ENCODE measurements at places on chromosomes 6 and 20.

DNA sequence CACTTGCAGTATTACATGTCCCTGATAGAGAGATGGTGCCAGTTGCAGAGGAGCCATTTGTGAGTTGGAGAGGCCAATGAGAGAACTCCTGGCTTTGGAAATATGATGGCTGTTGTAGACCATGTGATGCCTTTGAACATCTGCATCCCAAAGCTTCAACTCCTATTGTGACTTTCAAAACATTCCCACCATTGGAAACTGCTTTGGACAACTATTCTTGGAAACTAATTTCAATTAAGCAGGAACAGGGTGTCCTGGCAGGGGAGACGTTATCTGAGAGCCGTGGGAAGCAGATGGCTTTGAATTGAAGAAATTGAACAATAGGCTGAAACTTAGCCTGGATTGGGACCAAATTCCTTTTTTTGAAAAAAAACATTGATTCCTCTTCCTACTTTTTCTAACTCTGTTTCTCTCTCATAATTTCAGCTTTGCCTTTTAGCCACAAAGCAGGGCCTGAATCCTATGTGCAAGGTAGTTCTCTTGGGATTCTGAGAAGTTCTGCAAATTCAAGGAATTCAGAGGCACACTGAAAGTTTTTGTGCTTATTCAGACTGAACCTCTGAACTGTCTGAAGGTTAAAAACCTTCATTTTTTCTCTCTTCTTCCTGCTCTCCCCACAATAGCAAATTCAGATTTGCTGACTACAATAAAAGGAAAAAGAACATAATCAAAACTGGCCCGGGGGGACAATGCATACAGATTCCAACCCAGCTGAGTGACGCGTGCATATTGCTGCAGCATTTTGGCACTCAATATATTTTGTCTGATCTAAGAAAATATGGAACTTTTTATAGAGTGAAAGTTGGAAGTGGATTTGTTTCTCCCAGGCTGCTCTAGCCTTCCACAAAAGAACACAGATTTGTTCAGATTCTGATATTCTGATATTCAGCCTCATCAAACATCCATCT, 720.4 kb upstream of the CHD6 start:
- DNase-seq: no peak

DNA sequence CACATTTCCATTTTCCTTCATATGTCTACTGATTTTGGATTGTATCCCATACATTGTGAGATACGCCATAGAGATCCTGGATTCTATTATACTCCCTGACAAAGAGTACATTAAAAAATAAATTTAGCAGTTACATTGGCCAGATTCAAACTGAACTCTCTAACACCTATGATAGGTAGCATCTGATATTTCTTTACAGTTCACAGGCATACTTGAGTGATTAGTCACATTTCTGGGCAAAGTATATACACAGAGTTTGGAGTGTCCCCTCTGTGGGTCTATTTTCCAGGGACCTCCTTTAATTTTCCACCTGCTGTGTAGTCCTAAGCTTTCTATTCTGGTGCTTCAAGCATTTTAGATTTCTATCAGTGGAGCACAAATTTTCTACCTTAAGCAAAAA, 96.4 kb downstream of the TBC1D32 start:
- no peak for DNase-seq

DNA sequence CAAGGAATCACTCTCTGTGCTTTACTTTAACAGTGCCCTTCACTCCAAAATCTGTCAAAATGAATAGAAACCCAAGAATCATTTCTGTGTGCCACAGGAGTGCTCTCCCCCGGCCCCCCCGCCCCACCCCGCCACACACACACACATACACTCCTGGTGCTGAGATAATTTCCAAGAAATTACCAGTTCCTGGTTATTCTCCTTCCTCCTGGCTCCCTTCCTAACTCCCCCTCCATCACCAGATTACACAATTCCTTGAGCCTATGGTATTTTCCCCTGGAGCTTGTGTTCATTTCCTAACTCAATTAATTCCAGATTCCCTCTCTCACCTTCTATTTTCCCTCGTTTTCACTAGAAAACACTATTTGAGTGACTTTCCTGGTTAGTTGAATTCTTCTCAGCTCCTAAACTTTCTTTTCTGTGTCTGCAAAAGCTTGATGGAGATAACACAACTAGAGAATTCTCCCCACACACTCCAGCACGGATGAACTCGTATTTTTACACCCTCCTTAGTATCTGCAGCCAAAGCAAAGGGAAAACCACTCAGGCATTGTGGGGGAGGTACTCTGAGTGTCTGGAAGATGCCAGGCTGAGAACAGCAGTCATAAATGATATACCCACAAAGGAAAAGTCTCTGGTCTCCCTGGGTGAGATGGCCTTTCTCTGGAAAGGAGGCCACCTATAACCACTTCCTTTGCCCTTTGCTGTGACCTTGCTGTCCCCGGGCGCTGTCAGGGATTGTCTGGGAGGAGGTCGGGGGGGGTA, 1.9 kb upstream of the SLC24A3 start:
- peak; percentile 80 for DNase-seq

DNA sequence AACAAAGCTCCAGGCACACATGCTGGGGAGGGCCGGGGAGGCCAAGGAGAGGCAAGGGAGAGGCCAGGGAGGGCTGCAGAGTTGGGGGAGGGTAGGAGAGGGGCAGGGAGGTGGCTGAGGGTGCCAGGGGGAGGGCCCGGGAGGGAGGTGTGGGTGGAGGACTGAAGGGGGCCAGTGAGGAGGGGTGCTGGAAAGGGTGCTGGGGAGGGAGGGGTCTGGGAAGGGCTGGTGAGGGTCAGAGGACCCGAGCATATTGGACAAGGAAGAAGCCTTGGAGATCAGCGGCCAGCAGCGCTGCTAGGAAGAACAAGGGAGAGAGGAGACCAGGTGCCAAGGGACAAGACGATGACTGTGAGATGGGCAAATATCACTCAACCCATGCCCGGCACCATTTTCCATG, 49.7 kb upstream of the GPR31 start:
- no peak for DNase-seq

DNA sequence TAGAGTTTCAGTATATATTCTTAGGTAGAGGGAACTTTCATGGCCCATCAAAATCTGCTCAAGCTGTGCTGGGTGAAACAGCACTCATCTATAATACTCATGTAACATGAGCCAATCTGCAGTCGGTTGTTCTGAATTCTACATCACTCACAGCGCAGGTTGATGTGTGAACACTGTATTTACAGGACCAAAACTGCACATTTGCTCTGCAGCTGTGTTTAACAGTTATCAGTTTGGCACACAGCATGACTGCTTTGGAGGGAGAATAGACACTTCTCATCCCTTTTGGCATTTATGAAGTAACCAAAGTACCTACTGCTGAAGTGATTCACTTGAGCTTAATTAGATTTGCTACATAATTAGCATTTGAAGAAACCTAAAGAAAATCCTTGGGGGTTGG, 225.1 kb downstream of the BCKDHB start:
- DNase-seq: no peak

- DNase-seq: no peak
These were observed 79.3 kb downstream of the PLG start for GRCh38 chr6:160781298-160781697.

- no peak for DNase-seq
These were observed 307.1 kb upstream of the PLN start for GRCh38 chr6:118240878-118241528.

DNA sequence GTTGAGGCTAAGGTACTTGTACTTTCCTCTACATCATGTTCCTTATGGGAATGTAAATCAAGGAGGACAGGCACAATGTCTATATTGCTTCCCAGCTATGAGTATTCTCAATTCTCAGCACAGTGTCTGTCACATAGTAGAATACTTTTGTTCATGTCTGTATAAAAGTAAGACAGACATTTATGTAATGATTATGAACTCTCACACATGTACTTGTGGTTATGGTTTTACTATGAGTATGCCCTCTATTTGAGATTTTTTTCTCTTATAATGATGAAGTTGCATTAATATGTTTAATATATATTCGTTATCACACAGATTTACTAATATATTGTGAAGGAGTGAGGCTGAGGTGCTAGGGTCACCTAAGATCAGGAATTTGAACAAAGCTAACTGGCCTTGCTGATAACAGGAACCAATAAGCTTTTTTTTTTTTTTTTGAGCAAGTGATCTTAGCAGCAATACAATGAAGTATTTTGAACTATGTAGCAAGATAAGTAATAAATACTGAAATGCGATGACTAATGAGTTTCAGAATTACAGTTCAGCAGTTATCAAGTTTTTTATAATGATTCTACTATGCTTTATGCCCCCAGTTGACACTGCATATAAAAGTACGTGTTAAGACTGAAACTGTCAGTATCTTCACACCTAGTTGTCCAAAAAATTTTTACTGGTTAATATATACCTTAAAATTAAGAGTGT, 623.1 kb downstream of the HTR1B start:
- no peak for DNase-seq

DNA sequence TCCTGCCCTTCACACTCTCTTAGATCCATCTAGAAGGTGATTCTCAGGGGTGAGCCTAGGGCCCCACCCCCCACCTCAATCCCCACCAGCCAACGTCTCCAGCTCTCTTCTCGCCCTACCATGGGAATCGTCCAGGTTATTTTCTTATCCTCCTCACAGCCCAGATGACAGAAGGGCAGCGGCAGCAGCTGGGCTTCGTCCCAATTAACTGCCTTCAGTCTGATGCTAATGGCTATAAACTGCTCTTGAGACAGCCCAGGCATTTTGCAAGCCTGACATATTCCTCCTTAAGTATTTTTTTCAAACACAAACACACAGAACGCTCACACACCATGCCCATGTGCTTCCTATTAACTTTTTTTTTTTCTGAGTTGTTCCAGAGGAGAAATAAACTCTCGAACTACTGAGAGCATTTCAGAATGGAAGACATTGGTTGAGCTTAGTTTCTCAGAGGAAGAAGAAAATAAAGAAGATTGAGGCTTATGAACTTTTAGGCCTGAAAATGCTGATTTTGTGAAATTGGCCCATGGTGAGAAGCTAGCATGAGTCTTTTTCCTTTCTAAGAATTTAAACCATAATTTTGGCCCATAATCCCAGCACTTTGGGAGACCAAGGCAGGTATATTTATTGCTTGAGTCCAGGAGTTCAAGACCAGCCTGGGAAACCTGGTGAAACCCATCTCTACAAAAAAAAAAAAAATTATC, 124.6 kb downstream of the EYA2 start:
- peak; percentile 89 for DNase-seq

GRCh38 chr6:15361197-15361596, 115.3 kb downstream of the JARID2 start:
- DNase-seq: no peak

- DNase-seq: no peak
These were observed 105.1 kb downstream of the MKKS start for GRCh38 chr20:10328897-10329255.

- peak; percentile 99 for DNase-seq
These were observed 9.7 kb upstream of the HSP90AB1 start for GRCh38 chr6:44237021-44237812.

GRCh38 chr20:36183155-36183944, 28.8 kb downstream of the EPB41L1 start:
- no peak for DNase-seq

- no peak for DNase-seq
These were observed 45.3 kb downstream of the B4GALT5 start for GRCh38 chr20:49668181-49668877.

DNA sequence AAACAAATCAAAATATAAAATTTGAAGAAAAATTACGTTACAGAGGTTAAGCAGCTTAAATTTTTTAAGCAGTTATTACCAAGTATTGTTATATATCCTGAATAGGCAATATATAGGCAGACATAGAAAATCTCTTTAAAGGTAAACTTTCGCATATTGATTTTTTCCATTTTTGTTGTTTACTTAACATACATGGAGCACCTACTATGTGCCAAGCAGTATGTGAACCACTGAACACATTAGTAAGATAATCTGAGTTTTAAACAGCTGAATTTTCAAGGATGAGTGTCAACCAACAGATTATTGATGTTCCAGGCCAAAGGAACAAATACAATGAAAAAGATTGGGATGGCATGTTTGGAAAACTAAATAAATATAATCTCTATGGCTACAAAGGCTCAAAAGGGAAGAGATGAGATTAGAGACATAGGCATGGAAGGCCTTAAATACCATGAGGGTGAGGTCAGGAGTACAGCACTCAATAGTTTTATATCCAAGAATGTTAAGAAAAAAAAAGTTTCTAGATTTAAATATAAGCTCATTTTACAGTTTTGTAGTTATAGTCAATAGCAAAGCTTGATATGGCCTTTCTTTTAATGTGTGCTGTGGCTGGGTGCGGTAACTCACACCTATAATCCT, 277.5 kb downstream of the PTPRK start:
- peak; percentile 26 for DNase-seq

DNA sequence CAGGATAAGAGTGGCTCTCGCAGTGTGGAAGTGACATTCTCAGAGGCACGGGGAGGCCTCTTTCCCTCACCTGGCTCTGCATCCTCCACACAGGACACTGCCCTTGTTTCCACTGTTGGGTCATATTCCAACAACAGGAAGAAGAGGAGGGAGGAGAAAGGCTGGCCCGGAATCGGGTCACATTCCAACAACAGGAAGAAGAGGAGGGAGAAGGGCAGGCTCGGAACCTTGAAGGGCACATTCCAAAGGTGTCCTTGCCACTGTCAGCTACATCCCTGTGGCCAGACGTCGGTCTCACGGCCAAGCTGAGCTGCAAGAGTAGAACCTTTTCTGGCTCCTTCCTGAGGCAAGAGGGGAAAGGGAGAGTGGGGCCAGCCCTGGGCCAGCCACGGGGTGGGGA, 25.4 kb downstream of the CHRNA4 start:
- no peak for DNase-seq

DNA sequence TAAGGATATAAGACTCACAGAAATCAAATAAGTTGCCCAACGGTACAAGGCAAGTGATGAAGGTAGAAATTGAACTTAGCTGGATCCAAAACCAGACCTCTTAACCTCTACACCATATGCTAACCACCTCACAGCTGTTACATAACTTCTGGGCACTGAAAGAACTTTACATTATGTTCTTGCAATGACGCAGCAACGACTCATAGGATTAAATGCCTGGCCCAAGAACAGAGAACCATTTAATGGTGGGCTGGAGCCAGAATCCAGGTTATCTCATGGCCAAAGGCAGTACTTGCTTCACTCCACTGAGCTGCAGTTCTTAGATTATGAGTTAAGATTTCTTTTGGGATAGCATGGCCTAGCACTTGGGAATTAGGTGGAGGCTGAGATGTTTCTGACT, 4.4 kb downstream of the TRMT6 start:
- DNase-seq: peak; percentile 80

- DNase-seq: peak; percentile 49
These were observed 43.7 kb downstream of the NINL start for GRCh38 chr20:25541676-25542075.

DNA sequence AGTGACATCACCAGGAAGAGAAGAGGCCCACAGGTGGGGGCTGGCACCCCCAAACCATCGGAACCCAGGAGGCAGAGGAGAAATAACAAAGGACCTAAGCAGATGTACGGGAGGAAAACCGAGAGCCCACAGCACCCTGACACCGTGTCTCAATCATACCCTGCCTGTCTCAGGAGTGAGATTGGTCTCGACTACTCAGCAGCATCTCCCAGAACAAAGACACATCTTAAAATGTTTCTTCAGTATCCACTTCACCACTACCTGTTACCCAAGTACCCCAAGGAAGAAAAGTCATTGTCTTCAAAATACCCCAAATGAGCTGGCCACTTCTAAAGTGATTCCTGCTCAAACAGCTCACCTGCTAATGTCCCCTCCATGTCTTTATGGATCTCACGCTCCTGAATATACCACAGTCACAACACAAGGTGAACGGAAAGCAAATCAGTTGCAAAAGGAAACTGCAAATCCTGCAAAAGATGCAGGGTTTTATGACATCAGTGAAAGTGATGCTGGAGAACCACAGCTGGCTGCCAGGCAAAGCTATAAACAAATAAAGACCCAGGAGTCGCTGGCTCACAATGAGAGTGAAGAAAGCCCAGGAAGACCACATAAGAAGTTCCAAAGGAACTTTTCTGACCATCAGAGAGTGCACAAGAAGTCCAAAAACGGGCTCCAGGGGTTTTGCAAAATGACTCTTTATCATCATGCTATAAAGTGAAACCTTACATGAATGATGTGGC, 44.1 kb downstream of the PREX1 start:
- DNase-seq: peak; percentile 50

Data from foreskin fibroblast (primary cell).